Stimulated activated CD4-positive, alpha-beta T cell treated with anti-CD3 and anti-CD28 coated beads, Interleukin-15, amount 100 ng/mL, for 24 hours (primary cell): ENCODE measurements at places on chromosomes 2 and 18.

DNA sequence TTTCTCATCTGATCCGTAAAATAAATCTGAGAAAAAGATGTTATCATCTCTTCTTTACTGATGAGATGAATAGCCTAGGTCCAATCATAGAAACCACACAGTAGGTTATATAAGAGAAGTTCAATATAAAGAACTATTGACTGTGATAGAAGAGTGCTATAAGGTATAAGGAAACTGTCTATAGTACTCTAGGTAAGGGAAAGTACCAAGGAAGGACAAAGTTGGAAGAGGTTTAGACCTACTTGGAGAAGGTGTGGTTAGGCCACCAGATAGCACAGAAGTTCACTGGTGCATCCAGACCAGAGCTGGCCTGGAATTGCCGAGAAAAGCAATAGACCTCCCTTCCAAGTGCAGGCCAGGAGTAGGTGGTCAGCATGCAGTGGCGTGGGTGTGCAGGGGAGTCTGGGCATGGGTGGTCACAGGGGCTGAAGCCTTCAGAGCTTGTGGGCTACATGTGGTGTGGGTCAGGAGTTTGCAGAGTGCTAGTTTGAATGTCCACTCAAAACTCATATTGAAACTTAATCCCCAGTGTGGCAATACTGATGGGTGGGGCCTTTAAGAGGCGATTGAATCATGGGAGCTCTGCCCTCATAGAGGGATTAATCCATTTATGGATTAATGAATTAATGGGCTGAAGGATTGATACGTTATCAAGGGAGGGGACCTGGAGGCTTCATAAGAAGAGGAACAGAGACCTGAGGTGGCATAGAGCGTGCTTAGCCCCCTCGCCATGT, 86.3 kb downstream of the ALPK2 start:
- DNase-seq = no peak

GRCh38 chr2:11807156-11808015, 61.0 kb downstream of the LPIN1 start:
- DNase-seq = peak; percentile 25

DNA sequence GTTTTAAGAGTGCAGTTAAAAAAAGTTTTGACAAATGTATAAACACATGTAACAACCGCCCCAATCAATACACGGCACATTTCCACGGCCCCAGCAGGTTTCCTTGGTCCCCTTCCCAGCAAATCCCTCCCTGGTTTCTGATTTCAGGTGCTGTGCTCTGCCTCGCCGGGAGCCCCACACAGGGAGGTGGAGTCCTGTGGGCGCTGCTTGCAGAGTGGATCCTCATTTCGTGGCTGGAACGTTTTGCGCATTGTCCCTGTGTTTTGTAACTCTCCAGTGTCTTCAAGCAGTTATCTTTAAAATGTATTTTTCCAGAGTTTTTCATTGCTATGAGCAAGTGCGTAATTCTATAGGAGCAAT, 124.8 kb downstream of the GALR1 start:
- no peak for DNase-seq

- DNase-seq = no peak
Observed at GRCh38 chr18:62979176-62979575, 263.8 kb downstream of the PHLPP1 start.

GRCh38 chr2:149146876-149147275, 108.4 kb downstream of the LYPD6B start:
- DNase-seq = no peak

DNA sequence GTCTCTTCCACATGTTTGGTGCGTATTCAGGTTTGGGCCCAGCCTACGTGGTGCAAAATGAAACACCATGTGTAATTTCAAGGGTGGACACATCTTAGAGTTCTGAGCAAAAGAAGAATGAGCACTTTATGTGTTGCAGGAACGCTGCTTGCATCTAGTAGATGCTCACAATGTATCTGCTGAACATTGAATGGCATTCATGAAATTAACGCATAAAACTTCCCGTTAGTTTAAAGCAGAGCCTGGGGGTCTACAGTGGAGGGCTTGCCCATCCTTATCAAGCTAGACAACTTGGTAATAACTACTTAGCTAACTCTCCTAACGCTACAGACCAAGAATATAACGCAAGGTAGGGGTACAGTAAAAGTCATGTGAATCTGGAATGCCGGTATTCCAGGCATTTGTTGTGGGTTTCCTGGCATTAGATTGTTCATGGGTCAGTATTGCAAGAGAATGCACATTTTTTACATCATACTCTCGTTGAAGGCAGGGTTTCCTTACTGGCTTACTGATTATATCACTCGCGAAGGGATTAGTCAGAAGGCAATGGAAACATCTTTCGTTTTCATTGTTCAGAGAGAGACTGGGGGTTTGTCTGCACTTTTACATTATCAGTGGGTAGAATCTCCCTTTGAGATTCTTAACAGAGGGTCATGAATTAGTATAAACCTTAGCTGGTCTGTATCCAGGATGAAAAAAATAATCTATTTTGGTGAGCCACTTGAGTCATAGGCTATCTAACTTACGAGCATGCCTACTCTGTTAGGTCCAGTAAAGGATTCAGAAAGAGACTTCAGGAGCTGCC, 229.5 kb upstream of the EPAS1 start:
- DNase-seq = no peak

GRCh38 chr2:204268458-204268857, 276.8 kb upstream of the PARD3B start:
- no peak for DNase-seq

DNA sequence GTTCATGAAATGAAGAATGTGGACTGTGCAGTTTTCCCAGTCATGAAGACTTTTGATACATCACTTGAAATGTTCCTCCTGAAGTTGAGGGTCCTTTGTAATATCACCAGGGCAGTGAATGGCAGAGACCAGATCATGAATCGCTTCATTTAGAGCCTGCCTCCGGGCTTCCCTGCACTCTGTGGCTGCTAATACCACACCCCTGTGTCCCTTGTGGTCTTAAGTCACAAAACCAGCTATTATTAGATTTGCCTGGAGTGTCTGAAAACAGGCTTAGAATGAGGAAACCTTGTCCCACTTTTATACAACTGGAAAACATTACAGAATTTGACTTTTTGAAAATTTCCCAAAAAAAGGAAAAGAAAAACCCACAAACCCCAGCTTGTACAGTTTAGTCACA, 147.9 kb downstream of the MGAT5 start:
- no peak for DNase-seq

- DNase-seq = no peak
Observed at GRCh38 chr2:147829106-147829505, 15.7 kb upstream of the ACVR2A start.

DNA sequence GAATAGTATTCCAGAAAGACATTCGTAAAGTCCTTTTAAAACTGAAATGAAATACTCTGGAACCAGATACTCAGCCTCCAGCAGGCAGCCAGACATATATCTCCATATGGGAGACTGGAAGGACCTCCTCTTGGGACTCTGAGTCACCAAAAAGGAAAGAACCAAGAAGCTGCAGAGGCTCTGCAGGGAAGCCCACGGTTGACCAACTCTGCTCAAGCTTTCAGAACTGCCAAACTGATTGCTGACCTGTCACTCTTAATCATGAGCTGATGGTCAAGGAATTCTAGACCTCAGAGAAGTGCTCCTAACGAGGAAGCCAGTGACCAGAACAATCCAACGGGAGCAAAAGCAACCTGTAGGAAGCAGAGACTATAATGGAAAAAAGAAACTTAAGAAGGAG, 434.7 kb downstream of the EIPR1 start:
- no peak for DNase-seq

- peak; percentile 21 for DNase-seq
Observed at GRCh38 chr2:54709336-54709809, 14.1 kb upstream of the EML6 start.

- no peak for DNase-seq
Observed at GRCh38 chr18:56795381-56795780, 144.2 kb downstream of the WDR7 start.

- peak; percentile 56 for DNase-seq
Observed at GRCh38 chr2:55311444-55311870, 42.4 kb upstream of the MTIF2 start.

- DNase-seq = no peak
Observed at GRCh38 chr2:12302140-12302539, 414.6 kb upstream of the TRIB2 start.

DNA sequence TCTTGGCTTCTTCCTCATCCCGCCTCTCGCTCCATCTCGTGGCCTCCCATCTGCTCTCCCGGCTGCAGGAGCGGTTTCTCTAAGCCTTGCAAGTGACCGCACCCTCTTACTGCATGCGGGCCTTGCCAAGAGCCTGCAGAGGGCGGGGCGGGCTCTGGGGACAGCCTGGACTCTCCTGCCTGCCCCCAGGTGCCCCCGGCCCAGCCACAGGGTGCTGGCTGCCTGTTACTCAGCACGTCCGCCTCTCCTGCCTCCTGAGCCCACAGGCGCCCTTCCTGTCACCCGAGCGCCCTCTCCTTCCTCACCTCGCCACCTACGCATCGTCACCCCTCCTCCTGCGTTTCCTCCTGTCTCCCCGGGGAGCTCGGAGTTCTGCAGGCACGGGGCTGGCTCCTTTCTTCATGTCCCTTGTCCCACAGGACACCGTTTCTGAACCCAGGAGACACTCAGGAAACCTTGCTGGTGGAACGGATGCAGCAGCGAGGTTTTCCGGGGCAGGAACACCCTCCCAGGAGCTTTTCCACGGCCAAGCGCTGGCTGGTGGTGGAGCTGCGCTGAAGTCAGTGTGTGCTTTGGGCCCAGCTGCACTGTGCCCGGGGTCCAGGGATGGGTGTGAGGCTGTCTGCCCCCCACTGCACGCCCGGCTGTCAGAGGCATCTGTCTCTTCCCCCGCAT, 28.5 kb downstream of the HPCAL1 start:
- DNase-seq = peak; percentile 90

DNA sequence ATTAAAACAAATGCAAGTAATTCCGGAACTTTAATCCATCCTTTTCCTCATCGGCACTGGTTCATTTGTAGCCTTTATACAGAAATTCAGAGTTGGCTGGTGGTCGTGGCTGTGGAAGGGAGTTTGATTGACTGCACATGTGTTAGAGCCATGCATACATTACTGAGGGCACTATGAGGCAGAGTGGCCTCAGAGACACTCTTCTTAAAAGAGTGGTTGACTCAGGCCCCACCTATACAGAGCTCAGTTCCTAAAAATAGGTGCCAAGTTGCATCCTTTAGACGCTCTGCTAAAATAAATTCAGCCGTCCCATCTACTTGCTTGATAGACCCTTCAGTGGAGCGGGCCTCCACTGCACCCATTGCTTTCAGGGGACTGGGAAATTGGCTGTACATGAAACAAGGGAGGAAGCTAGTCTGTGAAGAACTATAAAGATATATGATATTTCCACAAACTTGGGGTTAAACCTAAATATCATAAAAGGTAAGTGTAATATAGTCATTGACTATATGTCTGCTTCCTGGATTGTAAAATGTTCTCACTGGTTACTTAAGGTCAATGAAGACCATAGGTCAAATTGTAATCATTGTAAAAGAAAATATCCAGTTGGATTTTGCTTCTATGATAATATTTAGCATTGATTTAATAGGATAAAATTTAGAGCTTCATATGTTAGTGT, 298.9 kb downstream of the XIRP2 start:
- DNase-seq = no peak

DNA sequence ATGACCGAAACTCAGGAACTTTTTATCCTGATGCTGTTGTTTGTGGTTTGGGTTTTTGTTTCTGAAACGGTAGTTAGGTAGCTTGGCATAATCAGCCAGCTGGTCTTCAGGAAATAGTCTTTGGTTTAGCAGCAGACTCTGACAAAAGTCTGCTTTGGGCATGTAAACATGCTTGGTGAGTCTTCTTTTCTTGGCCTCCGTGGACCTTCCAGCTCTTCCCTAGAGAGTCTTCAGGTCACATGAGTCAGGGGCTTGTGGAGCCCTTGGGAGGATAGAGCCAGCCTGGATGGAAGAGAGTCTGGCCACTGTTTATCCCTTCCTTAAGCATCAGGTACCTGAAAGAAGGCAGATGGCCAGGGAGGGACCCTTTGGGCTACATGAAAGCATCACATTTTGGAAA, 154.5 kb downstream of the MGAT5 start:
- no peak for DNase-seq

DNA sequence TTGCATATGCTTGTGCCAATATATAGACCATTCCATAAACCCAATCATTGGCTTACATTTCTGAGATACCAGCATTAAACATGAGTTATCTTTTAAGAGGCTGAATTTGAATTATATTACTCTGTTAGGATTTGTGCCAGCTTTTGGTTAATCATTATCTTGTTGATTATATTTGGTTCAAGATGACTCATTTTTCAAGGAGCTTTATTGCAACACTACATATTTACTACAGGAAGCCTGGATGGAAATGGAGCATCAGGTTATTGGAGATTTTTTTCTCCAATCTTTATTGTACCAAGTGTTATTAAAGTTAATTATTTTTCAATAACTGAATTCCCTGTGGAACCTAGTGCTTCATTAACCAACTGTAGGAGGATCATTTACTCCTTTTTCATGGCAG, 26.4 kb downstream of the EML4 start:
- DNase-seq = no peak

DNA sequence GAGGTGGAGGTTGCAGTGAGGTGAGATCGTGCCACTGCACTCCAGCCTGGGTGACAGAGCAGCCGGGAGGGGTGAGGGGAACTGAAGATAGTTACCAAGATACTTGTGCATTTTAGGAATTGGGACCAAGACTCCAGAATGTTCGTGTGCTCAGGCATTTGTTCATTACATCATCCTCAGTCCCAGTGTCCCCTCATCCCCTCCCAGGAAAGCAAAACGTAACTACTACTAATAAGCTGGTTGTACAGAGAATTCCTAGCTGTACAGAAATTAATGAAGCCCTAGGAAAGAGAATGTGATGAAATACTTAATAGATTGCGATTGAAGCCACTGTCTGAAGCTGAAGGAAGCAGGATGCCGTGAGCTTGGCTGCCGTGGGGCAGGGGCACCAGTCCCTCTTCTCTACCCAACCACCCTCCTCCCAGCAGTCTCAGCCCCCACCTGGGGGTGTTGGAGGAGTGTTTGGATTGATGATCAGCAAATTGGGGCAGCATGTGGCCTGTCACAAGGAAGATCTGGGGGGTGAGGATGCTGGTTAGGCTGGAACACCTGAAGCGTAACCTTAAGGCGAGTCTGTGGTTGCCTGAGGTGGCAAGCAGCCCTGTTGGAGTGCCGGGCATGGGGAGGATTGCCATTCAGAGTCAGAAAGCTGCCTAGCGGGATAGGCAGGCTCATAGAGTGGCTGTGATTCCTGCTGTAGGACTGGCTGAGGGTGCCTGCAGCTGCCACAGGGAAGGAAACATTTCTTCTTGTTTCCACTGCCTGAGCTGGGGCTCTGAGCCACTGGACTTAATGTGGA, 140.9 kb downstream of the SH3RF3 start:
- no peak for DNase-seq

DNA sequence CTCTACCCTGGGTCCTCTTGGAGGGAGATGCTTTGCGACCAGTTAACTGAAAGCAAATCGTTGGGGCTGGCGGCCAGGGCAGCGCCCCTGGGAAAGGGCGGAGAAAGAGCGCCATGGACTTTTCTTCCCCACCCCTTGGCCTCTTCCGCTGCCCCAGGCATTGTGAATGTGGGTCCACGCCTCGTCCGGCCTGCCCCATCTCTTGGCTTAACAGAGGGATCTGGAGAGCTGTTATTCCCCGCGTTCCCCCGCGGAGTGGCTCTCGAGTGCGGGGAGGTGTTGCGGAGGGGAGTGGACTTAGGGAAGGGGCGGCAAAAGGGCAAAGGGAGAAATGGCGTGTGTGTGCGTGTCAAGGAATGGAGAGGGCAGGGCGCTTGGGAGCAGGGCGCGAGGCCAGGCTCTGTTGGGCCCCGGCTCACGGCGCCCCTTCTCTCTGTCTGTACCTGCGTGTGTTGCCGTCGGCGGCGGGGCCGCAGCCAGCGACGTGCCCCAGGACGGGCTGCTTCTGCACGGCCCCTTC, 6.6 kb downstream of the EMX1 start:
- no peak for DNase-seq
